Fibroblast of skin of left biceps (primary cell): ENCODE measurements at places on chromosomes 13 and 19.
A peak's percentile ranks its signal among the peaks of the same experiment; 100 is the strongest.

- peak; percentile 39 for DNase-seq
Measured at GRCh38 chr19:2327773-2328400, 499 bp downstream of the LSM7 start.

- no peak for DNase-seq
Measured at GRCh38 chr19:2417881-2418406, 9.4 kb downstream of the TIMM13 start.

- no peak for DNase-seq
Measured at GRCh38 chr19:15672580-15673175, at the start of gene CYP4F12. TSS of gene CYP4F12 (plus strand) at chr19:15673087. CDS start at chr19:15673530, 443 bp downstream.

DNA sequence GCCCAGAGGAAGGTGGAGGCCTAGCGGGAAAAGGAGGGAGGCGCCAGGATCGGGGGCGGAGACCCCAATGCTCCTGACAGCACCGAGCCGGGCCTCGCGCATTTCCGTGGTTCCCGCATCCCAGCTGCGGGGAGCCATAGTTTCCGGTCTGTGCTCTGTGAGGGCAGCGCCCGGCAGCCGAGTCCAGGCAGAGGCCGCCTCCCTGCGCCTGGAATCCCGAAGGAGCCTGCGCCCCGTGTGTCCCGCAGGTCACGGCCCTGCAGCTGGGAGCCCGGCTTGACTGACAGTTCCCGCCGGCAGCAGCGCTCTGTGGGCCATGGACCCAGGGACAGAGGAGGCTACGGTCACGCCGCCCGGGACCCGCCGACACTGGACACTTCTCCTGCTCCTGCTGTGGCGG, 74.6 kb upstream of the C13orf46 start:
- DNase-seq: no peak

- DNase-seq: peak; percentile 28
Measured at GRCh38 chr19:13492128-13492527, 14.2 kb downstream of the CACNA1A start.

DNA sequence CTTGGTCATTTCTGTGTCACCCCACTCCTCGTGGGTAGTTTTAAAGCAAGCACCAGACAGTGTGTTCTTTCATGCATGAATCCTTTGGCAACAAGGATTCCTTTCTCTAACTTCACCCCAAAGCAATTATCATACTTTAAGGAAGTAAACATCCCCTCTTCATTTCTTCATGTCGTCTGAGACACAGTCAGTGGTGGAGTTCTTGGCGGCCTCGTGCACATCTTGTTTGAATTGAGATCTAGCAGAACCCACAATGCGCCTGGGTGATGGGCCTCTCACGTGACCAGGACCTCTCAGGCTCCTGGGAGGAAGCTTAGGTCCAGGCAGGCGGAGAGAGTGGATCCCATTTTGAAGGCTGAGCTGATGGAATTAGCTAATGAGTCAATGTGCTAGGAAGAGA, 2.6 kb downstream of the ACSBG2 start:
- DNase-seq: no peak

DNA sequence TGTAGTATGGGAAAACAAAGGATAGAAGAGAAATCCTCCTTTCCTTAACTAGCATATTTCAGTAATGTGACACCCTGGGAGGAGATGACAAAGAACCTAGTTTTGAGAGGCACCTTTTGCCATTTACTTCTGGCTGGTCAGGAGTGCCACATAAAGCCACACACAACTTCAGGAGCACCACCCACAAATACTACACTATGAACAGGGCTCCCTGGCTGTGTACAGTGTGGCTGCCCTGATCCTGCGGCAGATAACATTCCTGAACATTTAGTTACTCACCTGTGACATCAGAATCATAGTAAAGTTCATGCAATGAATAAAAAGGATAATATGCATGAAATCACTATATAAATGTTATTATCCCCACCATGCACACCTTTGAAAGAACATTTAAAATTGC, 17.4 kb upstream of the IRS2 start:
- DNase-seq: no peak

GRCh38 chr13:23044906-23045305, 135.9 kb upstream of the SGCG start:
- DNase-seq: no peak

GRCh38 chr19:10730932-10731331, 13.1 kb downstream of the DNM2 start:
- DNase-seq: no peak

- no peak for DNase-seq
Measured at GRCh38 chr13:23956106-23956505, 58.8 kb upstream of the C1QTNF9B start.

DNA sequence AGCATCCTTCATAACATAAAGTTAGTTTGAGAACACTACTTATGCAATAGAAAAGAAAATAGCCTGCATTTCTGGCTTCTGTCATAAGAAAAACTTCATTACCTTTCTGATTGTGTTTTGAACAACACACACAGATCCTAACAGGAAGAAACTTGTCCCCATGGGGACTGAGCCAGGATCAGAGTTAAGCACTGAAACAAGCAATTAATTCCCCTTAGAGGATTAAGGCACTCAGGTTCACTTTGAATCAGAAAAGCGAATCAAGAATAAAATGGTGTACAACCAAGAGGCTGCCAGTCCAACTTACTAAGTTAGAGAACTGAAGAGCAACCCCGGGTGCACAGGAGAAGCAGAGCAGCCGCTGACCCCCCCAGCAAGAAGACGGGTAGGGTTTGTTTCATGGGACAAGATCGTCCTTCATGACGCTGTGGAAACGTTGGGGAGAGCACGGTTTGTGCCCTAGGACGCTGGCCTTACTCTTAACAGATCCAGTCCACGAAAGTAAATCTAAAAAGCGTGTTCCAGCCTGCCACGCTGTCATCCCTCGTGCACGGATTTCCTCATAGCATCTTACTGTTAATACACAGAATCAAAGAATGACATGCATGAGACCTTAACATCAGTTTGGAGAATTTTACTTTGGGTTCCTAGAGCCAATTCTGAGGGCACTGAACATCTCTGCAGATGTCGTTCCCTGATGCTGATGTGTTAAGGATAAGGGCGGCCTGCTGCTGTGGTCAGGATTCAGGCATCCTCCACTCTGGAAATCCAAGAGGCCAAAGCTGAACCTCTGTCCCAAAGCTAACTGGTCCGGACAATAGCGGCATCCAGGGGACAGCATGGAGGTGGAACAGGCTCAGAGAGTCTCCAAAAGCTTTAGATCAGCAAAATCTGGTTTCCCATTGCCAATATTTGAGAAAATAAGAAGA, 46.4 kb downstream of the GGACT start:
- no peak for DNase-seq

- no peak for DNase-seq
Measured at GRCh38 chr13:110944121-110944967, 29.5 kb upstream of the ANKRD10 start.

GRCh38 chr19:50565984-50566903, 2.0 kb downstream of the LRRC4B start:
- no peak for DNase-seq

GRCh38 chr19:45499196-45500180, 1.2 kb downstream of the PPM1N start:
- DNase-seq: no peak

DNA sequence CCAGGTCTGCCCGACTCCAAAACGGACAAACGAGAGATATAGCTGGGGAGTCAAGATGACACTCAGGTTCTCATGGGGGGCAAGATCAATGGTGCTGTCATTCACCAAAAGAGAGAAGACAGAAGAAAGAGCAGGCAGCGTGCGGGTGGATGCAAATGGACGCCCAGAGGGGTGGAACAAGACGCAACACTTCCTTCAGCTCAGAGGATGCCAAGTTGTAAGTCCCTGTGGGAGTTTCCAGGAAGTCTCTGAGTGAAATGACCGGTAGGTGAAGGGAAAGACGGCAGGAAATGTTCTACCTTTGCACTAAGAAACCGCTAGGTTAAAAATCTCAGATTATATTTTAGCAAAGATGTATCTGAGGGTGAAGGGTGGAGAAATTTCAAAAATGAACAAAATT, 26.5 kb downstream of the TUBGCP3 start:
- no peak for DNase-seq

GRCh38 chr19:46133101-46133627, 8.7 kb upstream of the IGFL3 start:
- DNase-seq: peak; percentile 92

DNA sequence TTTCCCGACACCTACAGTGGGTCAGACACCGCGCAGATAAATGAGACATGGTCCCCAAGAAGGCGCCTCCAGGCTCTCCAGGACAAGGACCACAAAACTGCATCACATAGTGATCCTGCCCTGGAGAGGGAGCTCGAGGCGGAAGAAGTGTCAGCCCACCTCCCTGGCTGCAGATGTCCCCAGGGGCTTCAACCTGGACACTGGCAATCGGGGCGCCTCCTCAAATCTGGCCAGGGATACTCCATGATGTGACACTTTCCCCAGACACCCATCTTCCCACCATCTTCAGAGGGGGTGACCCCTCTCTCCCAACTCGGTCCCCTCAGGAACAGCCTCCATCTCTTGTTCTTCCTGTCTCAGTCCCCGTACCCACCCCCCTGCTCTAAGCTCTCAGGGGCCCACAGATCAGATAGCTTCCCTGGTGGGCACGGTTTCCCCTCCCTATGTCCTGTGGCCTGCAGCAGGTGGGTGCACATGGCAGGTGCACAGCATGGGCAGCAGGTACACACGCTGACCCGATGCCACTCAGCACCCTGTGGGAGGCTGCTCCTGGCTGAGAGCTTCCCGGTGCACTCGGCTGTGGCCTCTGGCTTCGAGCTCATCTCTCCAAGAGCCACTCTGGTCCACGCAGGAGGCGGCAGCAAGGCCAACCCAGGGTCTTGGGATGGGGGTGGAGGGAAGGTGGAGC, 61.2 kb downstream of the PEPD start:
- no peak for DNase-seq

DNA sequence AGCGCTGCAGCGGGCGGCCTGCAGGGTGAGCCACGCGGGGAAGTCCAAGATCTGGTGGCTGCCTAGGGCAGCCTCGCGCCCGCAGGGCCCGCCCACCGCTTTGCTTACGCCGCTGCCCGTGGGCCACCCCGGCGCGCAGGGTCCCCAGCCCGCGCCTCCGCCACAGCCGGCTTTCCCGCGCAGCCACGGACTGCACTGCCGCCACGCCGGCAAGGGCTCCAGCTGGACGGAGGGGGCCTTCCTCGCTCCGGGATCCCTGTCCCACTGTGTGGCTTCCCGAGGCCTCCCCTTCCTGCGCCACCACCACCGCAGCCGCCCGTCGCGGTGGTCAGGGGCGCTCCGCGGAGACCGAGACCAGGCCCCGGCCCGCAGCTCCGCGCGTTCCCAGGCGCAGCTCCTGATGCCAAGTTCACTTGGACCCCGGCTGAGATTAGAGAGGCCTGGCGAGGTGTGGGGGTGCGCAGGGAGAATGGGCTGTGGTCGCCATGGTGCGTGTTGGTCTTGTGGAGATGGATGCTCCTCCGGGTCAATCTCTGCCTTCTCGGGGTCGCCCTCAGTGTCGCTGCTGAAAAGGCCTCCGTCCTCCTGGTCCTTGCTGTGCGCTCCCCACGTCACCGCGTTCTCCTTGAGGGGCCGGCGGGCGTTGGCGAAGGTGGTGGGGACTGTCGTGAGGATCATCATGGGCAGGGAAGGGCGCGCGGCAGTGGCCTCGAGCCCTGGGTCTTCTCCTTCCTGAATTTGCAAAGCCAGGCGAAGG, 17.9 kb upstream of the RNF17 start:
- no peak for DNase-seq

DNA sequence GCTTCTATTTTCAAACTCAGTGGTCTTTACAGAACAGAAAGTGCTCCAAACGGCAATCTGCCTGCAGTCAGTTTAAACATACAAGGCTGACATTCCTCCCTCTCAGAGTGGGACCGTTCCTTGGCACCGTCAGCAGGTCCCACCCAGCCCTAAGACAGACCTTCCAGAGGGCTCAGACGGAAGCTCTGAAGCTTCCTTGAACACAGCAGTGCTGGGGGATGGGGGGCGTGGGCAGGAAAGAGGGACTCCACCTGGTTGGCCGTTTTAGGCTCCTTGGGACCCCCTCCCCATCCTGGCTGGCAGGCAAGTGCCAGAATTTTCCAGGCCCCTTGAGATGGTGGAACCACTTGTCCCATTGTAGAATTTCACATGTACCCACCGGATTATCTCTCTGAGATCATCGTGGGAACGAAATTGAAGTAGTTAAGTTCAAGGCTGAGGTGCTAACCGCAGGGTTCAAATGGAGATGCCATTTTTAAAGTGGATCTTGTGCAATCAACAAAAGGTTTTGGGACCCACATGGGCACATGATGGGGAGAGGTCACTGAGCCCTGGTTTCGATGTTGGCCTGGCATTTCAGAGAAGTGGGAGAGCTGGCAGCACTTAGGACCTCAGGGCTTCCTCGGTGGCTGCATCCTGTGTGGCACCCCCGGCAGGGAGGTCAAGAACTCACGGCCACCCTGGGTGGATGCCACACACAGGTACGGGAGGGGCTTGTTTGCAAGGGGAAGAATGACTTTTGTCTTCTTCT, 46.2 kb downstream of the KLF2 start:
- DNase-seq: no peak

DNA sequence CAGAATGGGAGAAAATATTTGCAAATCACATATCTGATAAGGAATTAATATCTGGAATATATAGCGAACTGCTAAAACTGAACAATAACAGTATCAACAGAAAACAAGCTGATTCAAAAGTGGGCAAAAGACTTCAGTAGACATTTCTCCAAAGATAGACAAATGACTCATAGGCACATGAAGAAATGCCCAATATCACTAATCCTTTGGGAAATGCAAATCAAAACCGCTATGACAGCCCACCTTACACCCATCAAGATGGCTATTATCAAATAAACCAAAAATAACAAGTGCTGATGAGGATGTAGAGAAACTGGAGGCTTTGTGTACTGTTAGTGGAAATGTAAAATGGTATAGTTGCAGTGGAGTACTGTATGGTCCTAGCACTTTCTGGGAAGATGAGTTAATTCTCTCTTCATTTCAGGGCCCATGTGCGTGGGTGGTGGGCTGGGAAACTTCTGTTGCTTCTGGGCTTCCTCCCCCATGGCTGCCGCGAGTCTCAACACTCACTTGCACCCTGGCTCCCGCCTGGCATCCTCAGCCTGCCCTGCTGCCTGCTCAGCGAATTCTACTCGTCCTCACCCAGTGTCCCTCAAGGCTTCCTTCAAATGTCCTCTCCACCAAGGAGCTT, 12.4 kb upstream of the GJA3 start:
- DNase-seq: no peak

DNA sequence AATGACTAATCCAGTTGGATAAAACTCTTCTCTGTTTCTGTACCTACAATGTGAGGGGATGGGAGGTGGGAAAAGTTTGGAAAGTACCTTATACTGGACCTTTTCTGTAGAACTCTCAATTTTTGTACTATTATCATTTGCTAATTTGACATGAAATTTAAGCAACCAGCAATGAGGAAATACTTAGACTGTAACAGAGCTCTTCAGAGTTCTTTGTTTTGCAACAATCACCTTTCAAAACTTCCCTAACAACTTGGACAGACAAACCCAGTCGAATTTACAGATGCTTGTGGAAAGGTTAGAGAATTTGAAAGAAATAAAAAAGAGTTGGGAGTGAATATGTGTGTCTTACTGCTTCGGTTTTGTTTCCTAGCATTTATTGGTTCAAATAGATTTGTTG, 16.8 kb downstream of the KBTBD7 start:
- DNase-seq: no peak

- DNase-seq: no peak
Measured at GRCh38 chr13:50123002-50123401, 107.8 kb downstream of the KCNRG start.
